ENCODE measurements at places on chromosomes 7 and 10.

DNA sequence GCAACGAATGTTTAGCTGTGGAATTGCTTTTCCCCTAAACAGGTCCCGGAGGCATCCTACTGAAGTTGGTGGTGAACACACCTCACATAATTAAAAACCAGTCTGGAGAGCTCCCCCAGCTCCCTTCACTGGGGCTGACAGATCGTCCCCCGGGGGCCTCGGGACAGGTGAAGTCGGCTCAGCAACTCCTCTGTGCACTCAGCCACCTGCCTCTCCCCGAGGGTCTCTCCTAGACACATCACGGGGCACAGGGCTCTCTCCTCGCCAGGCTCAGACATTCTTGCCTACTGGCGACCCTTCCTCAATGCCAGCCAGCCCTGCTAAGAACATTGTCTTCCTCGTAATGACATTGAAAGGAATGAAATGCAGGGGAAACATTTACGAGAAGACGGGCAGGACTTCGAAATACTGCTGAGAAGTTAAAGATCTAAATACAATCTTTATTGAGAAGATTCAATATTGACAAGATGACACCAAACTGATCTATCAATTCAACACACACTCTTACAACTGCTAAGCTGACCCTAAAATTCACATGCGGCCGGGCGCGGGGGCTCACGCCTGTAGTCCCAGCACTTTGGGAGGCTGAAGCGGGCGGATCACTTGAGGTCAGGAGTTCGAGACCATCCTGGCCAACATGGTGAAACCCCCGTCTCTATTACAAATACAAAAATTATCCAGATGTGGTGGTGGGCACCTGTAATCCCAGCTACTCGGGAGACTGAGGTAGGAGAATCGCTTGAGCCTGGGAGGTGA, 88.1 kb upstream of the DNAAF5 start:
- no peak for DNase-seq

DNA sequence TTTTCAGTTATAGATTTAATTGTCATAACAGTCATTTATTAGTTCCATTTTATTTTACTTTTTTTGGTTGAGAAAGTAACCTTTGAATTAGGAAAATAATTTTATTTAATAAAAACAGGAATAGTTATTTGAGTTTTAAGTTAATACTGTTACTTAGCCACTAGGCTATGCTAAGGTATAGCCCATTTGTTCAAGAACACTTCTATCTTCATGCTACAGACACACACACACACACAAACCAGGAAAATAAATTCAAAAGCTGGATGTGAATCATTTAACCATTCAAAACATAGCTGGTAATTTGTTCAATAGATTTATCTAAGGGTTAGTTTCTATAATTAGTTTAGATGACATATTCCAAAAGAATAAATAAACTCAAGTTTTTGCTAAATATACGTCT, 148.4 kb downstream of the RNF133 start:
- no peak for DNase-seq

- DNase-seq: no peak
Measured at GRCh38 chr10:27743877-27744801, 1.5 kb downstream of the MKX start.

GRCh38 chr7:155489862-155490696, 32.1 kb downstream of the EN2 start:
- DNase-seq: no peak

DNA sequence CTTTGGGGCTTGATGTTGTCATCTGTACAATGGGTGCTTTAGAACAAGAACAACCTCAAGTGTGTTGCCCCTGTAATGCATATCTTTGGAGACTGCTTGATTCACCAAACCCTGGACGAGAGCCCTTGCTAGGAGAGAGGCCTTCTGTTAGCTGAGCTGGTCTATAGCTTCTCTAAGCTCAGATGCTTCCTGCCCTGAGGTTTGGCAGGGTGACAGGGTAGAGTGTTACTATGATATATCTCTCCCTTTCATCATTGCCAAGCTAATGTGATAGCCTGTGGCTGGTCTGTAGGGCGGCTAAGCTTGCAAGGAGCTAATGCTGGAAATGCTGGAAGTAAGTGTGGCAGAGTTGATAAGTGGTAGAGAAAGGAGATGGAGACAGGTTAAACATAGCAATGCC, 364.1 kb downstream of the RPS24 start:
- no peak for DNase-seq

GRCh38 chr7:55018361-55019190, at the start of gene EGFR:
EGFR (plus strand) TSS chr7:55019017; CDS start chr7:55019278, 261 bp downstream.
- DNase-seq: peak; percentile 93

DNA sequence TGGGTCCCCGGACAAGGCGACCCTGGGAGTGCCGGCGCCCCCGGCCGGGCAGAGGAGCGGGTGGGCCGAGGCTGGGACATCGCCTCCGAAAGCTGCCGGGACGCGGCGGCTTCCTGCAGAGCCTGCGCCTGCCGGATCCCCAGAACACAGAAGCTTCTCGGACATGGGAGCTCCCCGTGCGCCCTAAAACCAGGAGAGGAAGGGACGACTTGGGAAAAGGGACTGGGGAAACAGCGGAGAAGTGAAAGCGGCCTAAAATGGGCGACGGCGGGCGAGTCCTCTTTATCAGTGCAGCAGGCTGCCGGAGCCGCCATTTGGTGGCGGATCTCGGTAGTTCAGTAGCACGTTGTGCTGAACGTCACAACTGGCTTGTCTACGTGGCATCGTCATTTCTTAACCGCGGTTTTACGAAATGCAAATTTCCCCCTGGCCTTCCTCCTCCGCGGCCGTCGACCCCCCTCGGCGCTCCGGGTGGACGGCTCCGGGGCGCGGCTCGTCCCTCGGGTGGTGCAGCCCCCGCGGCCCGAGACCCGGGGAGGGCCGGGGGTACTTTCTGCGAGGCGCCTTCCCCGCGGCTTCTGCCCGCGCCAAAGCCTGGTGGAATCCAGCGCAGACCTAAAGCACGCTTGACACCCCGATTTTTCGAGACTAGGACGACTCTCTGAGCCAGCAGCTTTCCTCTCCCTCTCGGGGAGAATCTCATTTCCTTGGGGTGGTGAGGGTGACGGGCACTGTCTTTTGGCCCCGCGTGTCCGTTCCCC, 9.9 kb upstream of the SPAG6 start:
- no peak for DNase-seq

DNA sequence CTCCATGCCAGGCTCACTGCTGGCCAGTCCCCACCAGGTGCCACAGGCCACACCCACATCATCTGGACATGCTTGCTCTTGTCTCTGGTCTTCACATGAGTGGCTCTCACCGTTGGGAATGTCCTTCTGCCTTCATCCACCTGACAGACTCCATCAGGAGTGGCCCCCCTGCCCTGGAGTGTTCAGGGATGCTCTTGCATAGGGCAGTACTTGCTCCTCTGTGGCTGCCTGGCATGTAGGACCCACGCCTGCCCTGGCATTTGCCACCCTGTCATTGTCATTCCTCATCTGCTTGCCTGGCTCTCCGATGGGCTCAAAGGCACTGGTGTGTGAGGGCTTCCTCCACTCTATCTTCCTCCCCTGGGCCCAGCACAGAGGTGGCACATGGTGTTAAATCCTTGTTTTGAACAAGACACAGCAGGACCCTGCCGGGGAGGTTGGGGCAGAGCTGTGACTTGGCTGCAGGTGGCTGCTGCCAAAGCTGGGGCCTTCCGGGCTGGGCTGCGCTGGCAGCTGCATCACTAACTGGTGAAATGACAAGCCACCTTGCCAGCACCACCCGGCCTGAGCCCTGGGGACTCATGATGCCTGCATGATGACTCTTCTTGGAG, 1.8 kb downstream of the SH2D4B start:
- DNase-seq: no peak

DNA sequence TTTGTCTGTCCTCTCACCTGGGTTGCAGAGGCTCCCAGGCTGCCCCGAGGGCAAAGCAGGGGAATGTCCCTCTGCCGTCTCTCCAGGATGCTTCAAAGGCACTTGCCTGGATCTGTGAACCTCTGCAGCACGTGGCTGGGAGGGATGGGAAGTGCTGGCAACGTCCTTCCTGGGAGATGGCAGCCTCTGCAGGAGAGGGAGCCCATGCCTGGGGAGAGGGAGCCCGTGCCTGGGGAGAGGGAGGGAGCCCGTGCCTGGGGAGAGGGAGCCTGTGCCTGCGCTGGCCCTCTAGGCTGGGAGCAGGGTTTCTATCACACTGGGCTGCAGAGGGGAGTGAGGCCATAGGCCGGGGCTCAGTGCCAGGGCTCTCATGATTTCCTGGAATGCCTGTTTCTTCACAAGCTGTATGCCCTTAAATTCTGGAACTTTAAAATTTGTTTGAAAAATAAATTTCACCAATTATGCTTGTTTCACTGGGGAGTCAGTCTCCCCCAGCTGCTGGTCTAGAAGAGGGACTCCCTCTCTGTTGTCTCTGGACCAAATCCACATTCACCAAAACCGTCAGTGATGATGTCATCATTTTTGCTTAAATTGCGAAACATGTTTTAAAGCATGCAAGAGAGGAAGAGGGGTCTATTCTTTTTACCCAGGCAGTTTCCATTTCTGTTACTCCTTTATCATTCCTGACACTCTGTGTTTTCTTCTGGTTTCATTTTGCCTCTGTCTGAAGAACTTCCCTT, 135.7 kb downstream of the DNAJB6 start:
- no peak for DNase-seq

DNA sequence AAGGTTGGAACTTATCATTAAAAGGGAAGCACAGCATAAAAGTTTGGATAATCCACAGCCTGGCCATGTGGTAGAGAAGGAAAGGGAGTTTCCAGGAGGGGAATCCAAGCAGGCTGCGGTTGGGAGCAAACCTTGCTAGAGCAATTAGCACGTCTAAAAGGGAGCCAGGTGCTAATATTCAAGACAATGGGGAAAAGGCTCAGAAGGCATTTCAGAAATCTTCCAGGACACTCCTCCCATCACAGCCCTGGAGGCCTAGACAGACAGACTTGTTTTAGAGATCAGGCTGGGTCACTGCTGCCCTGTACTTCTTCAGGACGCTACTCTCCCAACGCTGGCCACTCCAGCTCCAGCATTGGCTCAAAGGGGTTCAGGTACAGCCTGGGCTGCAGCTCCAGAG, 96.2 kb upstream of the KAT6B start:
- DNase-seq: no peak

DNA sequence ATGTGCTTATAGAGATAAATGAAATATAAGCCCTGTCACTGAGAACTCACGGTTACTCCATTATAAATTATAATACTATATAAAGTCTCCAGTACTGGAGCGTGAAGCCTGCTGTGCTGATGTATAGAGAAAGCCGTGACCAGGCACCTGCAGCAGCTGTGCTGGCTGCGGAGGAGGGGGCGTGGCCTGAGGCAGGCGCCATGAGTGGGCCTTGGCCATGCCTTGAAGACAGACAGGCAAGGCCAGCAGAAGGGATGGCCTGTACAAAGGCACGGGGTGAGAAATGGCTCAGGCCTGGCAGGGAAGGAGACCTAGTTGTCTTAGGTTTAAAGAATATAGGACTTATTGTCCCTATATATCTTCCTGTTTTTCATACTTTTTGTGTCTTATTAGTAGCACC, 218.5 kb upstream of the STK17A start:
- DNase-seq: no peak

DNA sequence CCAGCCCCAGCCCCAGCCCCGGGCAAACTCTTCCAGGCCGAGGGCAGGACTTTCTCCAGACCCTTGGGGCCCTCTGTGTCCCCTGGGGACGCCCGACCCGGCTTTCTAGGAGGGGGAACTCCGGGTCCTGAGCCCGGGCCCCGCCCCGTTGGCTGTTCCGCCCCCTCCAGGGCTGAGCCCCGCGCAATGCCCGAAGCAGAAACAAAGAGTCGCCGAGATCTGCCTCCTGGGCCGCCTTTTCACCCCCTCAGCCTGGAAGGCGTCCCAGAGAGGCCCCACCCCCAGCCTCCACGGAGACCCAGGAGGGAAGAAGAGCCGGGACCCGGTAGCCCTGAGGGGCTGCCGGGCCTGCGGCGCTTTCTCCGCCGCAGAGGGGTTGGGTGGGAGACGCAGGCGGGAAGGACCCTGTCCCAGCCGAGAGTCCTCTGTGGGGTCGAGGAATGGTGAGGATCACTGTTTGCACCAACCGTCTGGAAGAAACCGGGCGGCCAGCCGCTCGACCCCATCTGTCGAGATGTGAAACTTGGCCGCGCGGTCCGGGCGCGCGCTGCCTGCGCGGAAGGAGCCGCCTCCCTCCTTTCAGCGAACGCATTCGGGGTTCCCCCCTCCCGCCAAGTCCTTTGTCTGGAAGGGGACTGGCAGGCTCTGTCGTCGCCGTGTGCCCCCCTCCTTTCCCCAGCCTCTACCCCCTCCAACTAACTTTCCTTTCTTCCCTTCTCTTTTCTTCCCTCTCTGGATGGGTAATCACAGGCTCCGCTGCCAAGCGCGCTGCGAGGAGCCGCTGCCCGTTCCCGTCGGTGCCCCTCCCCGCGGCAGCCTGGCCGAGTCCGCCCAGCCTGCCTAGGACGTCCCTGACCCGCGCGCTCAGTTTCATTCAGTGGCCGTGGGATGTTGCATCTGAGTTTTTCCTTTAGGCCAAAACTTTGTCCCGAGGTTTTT, 10.2 kb downstream of the EN2 start:
- no peak for DNase-seq

DNA sequence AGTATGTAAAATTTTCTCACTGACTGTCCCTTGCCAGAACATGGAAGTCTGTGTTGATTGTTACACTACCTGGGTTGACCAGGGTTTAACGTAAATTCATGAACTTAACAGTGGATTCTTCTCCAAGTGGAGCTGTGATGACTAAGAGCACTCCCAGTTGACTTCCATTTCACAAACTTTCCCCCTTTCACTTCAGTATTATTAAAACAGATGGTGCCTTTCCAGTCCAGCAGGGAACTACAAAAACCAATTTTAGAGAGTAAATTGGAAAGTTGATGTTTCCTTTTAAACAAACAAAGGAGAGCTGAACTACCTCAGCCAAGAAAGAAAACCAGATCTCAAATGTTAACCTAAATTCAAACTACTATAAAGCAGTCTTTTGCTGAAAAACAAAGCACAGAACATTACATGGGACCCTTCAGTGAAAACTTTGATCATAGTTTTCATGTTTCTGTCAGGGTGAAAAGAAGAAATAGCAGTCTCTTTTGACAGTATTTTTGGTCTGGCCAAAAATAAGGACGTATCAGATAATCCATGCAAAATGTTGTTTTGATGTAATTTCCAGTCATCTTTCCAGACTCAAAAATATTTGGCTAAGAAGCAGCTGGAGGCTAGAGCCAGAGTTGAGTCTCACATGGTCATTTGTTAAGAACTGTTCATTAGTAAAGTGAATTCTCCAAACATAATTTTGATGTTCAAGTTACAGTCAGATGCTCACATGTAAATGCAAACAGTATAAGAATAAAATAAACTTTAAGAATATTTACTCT, 479.9 kb upstream of the AKR1E2 start:
- no peak for DNase-seq

GRCh38 chr7:9204571-9204970, 771.2 kb downstream of the NXPH1 start:
- DNase-seq: no peak

GRCh38 chr10:124150807-124151417, 57.5 kb upstream of the CHST15 start:
- DNase-seq: no peak

DNA sequence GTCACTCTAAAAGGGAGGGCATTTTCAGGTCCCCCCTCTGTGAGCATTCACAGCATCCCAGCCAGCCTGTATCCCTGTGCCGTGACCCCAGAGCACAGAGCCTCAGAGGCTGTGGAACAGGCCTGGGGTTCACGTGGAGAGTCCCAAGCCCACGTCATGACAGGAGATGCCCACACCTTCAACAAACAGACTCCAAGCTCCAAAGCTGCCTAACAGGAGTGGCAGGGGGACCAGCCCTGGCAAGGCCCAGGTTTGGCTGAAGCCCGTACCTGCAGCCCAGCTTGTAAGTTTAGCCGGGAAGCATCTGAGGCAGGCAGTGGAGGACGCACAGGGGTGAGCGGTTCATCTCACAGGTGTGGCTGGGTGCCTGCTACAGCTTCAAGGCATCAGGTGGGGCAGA, 33.5 kb downstream of the LHPP start:
- DNase-seq: no peak
